ENCODE measurements at places on chromosomes 12 and 14.

DNA sequence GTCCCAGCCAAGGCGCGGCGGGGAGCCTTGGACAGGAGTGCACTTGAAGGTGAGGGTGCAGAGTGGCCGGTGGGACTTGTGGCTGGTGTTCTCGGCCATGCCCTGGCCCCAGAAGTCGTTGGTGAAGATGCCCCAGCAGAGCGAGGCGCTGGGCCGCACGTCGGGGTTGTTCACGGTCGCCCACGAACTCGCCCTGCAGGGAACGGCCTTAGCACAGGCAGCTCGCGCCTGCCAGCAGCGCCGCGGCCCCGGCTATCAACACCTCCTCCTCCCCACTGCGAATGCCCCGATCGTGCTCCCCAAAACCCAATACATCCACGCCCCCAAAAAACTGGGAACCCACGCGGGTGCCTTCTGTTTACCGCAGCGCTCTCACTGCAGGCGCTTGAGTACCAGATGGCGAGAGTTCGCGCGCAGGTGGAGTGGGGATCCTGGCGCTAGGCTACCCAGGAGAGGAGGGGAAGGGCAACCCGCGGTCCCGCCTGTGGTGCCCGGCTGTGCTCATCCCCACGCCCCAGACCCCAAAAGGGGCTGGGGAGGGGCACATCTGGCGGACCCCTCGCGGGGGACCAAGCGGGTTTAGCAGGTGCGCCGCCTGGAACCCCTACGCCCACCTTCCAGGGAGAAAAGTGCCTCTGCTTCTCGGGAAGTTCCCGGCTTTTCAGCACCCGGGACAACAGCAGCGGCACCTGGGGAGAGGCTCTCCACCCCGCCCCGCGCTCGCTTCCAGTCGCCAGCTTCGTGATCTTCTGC lies 386.3 kb upstream of the TMTC1 start:
- DNase-seq, result no peak

DNA sequence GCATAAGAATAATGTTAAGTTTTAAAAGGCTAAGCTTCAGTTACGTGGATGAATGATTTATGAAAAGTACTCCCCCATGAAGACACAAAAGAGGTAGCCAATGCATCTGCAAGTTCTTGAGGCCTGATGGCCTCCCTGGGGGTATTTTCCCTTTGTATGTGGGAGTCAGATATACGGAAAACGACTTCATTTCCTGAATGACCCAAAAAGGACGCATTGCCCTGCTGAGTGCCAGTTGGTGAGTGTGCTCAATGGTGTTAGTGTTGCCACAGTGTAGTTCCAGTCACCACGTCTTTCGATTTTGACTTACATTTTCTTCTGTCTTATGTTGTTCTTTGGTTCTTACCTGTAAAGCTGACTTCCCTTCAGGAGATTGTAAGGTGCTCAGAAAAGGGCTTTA lies 8.0 kb downstream of the ETV6 start:
- no peak for DNase-seq

GRCh38 chr14:99664937-99665273 lies 19.2 kb upstream of the CYP46A1 start:
- DNase-seq, result no peak

DNA sequence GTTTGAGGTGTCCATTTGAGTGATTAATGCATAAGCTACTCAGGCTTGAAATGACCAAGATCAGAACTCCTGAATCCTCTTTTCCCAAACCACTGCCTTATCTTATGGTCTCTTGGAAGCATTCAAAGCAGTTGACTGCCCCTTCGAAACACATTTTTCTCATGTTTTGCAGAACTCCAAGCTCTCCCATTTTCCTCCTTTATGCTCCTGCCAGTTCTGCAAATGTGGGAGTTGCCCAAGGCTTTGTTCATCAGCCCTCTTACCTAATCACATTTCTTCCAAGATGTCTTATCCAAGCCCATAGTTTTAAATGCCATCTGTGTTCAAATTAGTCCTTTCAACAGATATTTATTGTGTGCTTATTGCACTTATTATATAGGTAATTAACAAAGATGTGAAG lies 1.8 kb upstream of the DNAAF2 start:
- no peak for DNase-seq

DNA sequence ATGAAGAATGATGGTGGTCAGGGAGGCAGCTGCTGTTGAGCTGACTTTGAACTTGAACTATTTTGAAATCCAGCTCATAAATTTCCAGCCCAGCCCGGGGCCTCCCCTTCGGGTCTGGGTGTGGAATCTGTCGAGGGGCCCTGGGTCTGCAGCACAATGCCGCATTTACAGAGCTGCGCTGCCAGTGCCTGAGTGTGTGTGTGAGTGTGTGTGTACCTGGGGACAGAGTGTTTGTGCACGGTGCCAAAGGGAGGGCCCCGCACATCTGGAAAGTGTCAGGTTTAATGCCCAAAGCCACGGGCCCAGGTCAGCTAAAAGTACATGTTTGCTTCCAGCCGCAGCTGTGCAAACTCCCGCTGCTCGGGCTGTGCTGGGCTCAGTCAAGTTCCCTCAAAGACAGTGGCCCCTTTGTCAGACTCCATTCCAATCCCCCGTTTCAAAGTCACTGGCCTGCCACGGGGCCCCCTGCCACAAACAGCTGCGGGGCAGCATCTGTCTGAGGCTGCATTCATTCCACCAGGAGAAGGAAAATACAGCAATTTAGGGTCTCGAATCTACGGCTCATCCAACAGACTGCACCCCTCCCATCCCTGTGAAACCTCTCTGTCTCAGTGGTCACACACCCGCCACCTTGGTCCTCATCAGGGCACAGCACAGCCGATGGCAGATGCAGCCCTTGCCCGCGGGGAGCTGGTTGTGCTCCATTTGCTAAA lies 16.3 kb upstream of the RFLNA start:
- DNase-seq, result no peak

- no peak for DNase-seq
Observed at GRCh38 chr12:114964841-114965240, 280.9 kb upstream of the TBX3 start.

GRCh38 chr12:80233926-80234325 lies 134.6 kb downstream of the OTOGL start:
- DNase-seq, result no peak

- no peak for DNase-seq
Observed at GRCh38 chr12:17062267-17063036, 456.5 kb upstream of the LMO3 start.

GRCh38 chr14:68655911-68656316 lies 137.0 kb downstream of the ZFP36L1 start:
- DNase-seq, result no peak

GRCh38 chr12:53496752-53497032 lies 2.6 kb downstream of the MAP3K12 start:
- no peak for DNase-seq

- no peak for DNase-seq
Observed at GRCh38 chr14:99888149-99888548, 94.9 kb downstream of the EML1 start.

DNA sequence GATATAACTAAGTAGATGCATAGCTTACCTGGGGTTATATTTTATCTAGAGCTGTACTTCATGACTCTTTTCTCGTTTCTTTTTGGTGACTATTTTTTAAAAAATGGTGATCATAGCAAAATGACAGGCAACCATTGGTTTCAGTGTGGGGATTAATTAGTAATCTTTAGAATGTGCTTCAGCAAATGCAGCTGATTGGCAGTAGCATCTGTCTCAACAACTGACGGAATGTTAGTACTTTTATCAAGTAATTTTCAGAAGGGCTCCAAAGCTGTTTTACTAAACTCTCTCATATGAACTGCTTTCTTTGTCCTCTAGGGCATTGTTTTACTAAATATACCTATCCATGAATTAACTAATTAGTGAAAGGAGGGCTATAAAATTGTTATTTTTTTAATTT lies 117.6 kb downstream of the TRMT5 start:
- DNase-seq, result no peak

DNA sequence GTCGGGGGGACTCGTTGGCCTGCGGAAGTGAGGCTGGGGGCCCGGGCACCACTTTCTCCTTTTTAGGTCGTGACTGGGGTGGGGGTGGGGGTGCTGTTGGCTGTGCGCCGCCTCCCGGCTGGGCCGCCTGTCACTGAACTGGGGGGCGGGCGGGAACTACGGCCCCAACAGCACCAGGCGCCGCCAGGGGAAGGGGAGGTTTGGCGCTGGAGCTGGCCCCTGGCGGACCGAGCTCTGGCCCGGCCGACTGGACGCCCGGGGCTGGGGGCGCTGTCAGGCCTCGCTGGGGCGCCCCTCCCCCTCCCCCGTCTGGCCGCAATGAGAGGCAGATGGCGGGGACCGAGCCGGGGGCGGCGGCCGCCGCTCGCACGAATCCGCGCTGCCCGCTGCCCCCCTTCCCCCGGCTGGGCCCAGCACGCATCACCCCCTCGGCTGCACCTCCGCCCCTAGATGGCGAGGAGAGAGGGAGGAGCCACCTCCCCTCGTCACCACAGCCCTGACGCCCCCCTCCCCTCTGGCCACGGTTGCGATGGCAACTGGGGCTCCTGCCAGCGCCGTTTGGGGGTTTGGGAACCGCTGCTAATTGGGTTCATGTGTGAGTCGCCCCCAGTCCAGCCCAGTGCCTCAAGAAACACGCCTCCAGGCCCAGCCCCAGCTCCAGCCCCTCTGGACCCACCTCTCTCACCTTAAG lies 723 bp downstream of the NFATC4 start:
- DNase-seq, result no peak

DNA sequence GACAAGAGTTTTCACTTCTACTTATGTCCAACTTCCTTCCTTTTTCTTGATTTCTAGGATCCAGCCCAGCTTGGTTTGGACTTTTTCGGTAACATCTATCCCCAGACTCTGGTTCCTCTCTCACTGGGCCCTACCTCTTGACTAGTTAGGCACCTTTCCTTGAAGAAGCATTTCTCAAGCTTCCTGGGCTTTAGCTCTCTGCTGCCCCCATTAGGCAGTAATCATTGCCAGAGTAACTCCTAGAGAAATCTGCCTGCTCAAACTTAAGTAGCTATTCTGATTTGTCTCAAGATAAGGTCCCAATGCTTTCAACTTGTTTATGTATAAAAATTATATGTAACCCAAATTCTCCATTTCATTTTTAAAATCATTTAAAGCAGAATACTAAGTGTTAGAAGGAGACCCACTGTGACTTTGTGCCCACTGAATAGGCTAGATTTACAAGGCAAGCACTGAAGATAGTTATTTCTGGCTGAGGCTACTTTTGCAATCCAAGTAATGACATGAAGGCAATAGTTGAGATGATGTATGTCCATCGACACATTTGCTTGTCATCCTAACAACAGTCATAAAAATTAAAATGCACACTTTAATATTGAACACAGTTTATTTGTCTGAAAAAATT lies 275.0 kb upstream of the G2E3 start:
- DNase-seq, result peak; percentile 35

DNA sequence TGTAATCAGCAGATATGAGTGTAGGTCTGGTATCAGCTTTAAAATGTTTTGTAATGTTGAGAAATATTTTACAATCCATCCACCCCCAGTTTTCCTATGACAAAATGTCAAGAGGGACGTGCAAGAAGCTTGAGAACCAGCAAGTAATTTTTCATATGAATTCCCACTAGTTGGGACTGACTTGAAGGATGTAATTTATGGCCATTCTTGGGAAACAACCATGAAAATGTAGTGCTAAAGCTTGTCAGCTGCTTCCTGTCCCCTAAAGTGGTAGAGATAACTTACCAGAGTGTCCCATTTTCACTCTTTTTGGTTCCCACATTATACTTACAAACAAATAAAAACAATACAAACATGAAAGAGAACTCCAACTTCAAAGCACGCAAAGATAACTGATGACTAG lies 63.9 kb downstream of the RERG start:
- DNase-seq, result no peak

- no peak for DNase-seq
Observed at GRCh38 chr12:127383281-127383680, 883.7 kb upstream of the TMEM132C start.

DNA sequence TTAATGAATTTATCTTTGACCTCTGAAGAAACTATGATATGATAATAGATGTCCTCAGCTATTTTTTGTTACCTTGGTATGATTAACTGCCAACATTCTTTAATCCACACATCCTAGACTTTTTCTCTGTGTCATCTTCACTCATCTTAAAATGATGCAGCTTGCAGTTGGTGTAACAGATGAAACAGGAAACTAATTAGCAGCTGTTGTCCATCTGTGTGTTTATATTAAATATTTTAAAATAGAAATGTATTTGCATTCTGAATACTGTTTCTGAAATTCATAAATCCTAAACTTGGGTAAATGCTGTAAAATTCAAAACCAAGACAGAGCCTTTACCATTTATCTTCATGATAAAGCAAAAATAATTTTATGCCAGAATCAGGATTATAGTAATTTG lies 56.1 kb upstream of the GARIN2 start:
- no peak for DNase-seq

- DNase-seq, result no peak
Observed at GRCh38 chr14:105317546-105317945, 3.0 kb downstream of the PACS2 start.

GRCh38 chr12:98745578-98746391 lies 100.7 kb downstream of the APAF1 start:
- DNase-seq, result no peak

DNA sequence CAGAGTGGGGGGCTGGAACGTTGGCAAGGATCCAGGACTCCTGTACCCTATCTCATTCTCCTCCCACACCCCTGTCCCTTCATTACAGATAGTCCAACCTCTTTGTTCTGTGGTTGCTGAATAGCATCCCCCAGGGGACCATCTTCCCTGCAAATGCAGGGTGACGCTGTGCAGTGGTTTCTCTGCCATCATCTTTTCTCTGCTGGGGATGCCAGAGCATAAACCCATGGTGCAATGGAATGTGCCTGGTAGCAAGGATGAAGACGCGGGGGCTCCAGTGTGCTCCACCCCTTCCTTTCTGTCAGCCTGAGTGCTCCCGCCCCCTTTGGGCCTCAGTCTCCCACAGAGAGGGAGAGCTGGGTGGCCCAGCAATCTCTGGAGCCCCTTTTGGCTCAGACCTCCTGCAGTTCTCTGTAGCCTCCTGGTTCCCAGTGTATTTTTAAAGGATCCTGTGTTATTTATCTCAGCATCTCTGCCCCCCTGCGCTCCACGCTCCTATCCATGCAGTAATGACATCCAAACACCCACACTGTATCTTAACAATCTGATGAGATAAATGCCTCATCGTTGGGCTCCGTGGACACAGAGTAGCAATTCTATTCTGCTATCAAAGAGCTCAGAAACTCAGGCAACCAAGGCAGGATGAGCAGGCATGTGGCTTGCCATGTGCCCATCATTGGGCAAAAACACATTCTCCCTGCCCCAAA lies 212.8 kb downstream of the CACNA1C start:
- DNase-seq, result no peak

DNA sequence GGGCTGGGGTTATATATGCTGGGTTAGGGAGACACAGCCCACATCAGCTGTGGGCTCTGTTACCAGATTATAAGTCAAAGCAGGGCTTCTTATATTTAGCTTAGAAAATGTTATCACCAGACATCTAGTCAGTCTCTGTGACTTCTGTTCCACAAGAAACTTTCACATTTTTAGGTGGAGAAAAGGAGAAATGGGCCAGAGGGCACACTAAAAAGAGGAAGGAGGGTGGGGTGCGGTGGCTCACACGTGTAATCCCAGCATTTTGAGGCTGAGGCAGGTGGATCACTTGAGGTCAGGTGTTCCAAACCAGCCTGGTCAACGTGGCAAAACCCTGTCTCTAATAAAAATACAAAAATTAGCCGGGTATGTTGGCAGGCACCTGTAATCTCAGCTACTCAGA lies 28.0 kb upstream of the SLC38A1 start:
- DNase-seq, result no peak
